ENCODE measurements at places on chromosomes 11 and 22.

GRCh38 chr22:31062566-31063230, 18.4 kb upstream of the SMTN start:
- DNase-seq = no peak

DNA sequence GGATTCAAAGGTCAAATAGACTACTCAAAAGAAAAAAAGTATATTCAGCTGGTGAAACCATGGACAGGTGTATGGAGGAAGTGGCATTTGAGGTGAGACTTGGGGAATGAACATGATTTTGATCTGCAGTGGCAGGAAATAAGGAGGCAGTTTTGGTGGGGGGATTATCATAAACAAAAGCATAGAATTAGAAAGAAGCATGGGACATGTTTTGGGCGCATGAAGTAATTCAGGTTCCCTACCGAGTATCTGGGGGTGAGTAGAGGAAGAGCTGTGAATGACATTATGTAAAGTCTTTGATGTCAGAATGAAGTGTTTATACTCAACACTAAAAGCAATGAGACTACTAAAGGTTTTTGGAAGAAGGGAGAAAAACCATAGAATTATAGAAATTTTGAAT, 3.1 kb downstream of the CLMP start:
- DNase-seq = no peak

GRCh38 chr11:6437423-6437822, 3.4 kb downstream of the HPX start:
- DNase-seq = no peak

- no peak for DNase-seq
Observed at GRCh38 chr22:44595841-44596341, 97.9 kb upstream of the RTL6 start.

- DNase-seq = no peak
Observed at GRCh38 chr22:46867106-46867505, 104.7 kb downstream of the TBC1D22A start.

GRCh38 chr11:57427727-57428082, 784 bp upstream of the SLC43A3 start:
- DNase-seq = peak; percentile 95

GRCh38 chr11:121881806-121882205, 234.2 kb downstream of the BLID start:
- no peak for DNase-seq

DNA sequence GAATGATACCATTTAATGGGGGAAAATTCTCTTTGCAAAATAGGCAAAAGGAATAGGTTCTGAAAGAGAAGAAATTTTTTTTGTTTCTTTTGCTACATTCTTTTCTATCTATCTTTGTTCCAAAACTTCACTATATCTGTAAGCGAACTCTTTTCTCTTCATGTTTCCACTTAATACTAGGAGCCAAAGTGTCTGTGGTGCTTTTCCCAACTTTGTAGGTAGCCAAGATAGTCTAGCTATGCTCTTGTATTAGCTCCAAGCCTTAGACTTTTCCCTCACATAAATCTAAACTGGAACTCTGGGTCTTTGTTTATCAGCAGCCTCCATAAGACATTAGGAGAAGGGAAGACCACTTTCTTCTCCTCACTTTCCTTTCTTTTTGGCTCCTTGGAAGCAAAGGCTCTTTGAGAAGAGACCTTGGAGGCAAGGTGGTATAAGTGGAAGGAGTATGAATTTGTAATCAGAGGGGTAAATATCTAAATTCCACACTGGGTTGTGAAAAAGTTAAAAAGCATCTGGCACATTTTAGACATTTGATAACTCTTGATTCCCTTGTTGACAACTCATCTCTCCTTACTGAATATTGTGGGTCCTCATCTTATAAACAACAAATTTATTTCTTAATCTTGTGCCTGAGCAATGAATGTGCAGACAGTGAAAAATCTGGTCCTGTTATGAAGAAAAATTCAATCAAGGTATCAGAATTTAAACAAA, 130.0 kb downstream of the EHF start:
- DNase-seq = no peak

DNA sequence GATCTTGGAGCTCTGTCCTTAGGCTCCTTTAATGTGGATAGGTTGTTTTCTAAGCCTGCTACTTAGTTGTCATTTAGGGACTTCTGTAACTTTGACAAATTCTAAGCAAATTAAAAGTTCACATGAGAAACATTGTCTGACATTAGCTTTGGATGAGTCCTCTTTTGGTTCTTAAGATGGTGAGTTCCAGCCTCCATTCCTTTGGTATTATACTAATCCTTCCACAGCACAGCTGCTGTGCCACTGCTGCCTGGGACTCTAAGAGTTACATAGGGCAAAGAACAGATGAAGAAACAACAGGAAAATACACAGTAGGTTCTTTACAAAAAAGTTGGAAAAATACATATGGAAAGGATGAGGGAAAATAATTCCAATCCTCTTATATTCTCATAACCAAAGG, 25.3 kb upstream of the PIK3C2A start:
- no peak for DNase-seq

DNA sequence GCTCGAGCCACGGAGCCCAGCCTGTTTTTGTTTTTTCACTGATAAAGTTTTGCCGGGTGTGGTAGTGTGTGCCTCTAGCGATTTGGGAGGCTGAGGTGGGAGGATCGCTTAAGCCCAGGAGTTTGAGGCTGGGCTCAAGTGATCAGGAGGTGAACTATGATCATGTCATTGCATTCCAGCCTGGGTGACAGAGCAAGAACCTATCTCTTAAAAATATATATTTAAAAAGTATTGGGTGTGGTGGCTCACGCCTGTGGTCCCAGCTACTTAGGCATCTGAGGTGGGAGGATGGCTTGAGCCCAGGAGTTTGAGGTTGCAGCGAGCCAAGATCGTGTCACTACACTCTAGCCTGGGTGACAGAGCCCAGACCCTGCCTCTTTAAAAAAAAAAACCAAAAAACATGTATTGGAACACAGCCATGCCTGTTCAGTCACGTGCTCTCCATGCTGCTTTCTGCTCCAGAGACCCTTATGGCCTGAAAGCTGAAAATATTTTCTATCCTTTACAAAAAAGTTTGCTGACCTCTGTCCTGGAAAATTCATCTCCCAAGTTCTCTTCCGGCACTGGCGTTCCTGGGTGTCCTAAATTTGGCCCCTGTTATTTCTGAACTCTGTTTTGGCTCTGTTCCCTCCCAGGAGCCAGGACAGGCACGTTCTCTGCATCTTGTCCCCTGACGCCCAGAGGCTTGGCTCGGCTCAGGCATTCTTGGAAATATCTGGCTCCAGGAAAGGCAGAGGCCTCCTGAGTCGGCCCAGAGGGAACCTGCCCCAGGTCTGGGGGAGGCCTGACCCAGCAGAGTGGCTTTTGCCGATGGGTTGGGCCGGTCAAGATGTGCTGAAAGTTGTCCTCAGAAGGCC, 61.3 kb upstream of the PPP6R3 start:
- DNase-seq = no peak

DNA sequence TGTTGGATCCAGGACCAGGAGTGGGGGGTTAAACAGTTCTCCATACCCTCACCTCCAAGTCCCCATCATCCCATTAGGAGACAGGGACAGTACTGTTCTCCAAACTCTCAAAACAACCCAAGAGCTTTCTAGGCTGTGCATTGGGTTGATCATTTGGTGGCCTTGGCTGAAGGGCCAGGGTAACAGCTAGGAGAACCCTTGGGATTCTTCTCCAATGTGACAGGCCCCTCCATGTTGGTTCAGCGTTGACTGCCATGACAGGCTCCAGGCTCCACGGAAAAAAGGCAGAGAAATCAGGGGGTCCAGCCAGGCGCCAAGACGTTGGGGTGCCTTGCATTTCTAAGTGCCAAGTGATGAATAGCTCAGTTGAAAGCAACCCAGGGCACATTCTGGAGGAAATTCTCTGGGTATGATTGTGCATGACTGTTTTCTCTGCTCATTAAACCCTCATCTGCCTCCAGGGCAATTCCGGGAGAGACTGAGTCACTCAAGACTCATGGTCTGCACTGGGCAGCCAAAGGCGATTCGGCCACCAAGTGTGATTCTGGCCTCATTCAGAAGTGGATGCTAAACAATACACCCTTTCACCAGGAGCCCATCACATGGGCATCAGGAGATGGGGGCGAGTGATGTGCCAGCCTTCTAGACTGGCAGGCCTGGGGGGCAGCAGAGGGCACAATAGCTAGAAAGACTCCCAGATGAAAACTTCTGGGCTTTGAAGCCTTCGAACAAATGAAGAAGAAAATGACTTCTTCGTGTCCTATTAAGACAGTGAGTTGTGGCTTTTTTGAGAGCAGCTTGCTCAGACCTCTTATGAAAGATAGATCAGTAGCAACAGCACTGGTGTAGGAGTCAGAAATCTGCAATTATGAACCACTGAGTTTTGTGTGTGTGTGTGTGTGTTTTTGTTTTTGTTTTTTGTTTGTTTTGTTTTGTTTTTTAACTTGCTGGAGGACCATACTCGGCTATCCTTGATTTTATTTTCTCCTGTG, 27.7 kb downstream of the CD44 start:
- DNase-seq = no peak

DNA sequence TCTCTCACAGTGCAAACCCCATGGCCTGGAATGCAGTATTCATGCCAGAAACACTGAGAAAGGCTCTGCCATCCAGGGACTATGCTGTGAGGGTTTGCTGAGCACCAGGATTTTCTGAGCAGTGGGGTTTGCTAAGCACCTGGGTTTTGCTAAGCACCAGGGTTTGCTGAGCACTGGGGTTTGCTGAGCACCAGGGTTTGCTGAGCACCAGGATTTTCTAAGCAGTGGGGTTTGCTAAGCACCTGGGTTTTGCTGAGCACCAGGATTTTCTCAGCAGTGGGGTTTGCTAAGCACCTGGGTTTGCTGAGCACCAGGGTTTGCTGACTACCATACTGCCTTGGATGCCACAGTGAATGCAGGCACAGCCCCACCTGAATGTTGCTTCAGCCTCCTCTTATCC, 48.3 kb upstream of the SMIM38 start:
- no peak for DNase-seq

- no peak for DNase-seq
Observed at GRCh38 chr11:18575361-18575760, 13.2 kb downstream of the UEVLD start.

GRCh38 chr22:24471570-24471969, 23.6 kb upstream of the UPB1 start:
- DNase-seq = no peak

GRCh38 chr22:30598986-30599385, 7.3 kb upstream of the PES1 start:
- DNase-seq = no peak

DNA sequence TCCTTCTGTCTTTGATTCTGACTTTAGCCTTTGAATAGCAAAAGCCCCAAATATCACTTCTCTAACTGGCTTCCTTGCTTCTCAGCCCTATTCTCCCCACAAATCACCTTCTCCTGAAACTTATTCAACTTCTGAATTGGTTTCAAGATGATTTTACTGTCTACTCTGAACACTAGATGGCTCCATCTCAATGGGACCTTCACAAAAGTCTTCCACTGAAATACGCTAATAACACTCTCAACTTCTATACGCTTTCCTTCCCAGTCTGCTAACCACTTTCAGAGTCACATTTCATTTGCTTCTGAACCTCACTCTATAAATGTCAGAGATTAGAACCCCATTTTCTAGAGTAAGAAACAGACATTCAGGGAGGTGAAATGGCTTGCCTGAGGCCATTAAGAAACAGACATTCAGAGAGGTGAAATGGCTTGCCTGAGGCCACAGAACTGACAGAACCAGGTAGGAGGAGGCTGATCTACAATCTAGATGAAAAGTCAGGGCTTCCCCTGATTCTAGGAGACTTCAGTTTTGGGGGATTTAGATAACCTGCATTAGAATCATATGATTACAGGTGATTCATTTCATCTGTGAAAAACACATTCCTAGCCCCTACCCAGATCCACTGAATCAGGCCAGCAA, 20.6 kb downstream of the MORC2 start:
- peak; percentile 14 for DNase-seq

- DNase-seq = no peak
Observed at GRCh38 chr11:47977623-47978022, 2.7 kb upstream of the PTPRJ start.

GRCh38 chr11:1640076-1640946, 10.7 kb downstream of the KRTAP5-5 start:
- DNase-seq = no peak

DNA sequence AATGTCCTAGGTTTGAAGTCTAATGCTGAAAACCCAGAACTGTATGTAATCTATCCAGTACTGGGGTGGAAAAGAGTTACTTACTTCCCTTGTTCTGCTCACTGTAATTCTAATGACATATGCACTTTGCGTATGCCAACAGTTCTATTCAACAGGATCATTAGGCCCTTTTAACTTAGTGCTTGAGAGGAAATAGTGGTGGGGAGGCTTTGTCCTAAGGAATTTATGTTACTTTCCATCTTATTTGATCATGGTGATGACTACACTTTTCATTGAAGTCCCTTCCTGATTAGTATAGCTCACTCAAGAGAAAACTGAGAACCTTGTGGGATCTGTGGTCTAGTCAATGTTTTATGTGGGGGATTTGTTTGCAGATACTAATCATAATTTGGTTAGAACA, 348.2 kb downstream of the GUCY1A2 start:
- no peak for DNase-seq

DNA sequence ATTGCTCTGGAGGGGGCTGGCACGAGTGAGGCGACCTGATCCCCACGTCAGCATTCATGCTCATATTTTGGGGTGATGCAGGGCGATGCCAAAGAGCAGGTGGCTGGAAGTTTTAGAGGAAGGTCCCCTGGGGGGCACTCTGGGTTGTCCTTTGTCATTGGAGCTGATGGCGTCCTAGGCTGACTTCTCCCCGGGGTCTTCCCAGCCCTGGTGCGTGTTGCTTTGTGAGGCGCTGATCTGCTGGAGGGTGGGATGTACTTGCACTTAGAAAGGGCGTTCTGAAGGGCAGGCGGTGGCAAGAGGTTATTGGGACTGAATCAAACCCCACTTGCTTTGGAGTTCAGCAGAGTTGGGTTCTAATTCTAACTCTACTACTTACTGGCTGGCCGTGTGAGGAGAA, 313.3 kb downstream of the NTM start:
- DNase-seq = no peak

- DNase-seq = no peak
Observed at GRCh38 chr11:126971305-126971704, 29.3 kb downstream of the KIRREL3 start.

DNA sequence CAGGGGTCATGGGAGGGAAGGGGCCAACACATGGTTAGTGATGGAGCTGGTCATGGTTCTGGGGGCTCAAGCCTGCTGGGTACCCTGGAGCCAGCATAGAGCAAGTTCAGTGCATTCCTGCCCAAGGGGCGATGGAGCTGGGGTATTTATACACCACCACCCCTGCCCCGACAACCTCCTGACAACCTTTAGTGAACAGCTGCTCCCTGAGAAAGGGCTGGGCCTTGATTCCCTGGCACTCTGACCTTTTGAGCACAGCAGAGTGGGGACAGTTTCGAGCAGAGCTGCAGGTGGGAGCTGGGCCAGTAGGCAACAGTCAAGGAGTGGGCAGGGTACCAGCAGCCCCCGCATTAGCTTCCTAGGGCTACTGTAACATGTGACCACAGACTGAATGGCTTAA, 6.0 kb downstream of the PARVG start:
- no peak for DNase-seq

GRCh38 chr11:64092761-64093136, 57.0 kb downstream of the FLRT1 start:
- no peak for DNase-seq

DNA sequence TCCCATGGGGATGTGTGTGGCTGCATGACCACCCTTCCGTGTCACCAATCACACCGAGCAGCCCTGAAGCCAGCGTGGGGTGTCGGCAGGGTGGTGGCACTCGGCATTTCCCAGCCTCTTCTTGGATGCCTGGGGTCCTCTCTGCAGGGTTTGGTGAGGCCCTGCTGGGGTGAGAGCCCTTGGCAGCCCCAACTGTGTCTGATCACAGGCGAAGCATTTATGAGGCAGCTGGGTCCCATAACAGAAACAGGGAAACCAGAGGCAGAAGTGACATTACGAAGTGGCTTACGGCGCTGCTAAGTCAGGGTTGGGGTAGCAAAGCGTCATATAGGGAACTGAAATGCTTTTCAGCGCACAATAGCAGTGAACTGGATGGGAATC, 92.3 kb upstream of the SEPTIN5 start:
- no peak for DNase-seq

Measured in esophagus muscularis mucosa (tissue), 4 donors.